Fibroblast of skin of scalp (primary cell): ENCODE measurements at places on chromosomes 5 and 9.
A peak's percentile ranks its signal among the peaks of the same experiment; 100 is the strongest.

GRCh38 chr9:83385317-83385716 lies 152.9 kb downstream of the FRMD3 start:
- peak; percentile 54 for DNase-seq

DNA sequence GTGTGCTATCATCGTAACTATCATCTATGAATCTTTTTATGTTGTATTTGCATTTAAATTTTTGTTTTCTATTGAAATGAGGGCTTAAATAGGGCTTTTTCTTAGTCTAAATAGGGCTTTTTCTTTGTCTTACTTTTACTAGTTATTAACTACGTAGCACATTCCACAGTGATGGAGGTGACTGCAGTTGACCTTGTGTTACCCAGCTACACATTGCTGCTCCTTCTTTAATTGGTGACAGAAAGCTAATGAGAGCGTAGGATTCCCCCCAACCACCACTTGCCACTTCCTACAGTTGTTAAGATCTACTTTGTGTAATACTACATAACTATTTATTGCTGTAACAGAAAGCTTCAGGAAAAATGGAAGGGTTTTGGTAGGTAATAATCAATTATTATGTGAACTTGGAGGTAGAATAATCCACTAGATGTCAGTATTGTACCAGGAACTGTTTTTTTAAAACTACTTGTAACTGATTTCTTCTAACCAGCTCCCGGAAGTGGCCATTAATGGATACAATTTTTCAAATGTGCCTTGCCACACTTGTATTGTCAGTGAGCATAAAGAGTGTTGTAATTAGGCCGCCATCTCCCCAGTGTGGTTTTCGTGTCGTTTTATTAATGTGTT lies 18.0 kb downstream of the MTRR start:
- peak; percentile 72 for DNase-seq

- DNase-seq, result peak; percentile 75
These were observed 68.9 kb upstream of the EQTN start for GRCh38 chr9:27365707-27366376.

DNA sequence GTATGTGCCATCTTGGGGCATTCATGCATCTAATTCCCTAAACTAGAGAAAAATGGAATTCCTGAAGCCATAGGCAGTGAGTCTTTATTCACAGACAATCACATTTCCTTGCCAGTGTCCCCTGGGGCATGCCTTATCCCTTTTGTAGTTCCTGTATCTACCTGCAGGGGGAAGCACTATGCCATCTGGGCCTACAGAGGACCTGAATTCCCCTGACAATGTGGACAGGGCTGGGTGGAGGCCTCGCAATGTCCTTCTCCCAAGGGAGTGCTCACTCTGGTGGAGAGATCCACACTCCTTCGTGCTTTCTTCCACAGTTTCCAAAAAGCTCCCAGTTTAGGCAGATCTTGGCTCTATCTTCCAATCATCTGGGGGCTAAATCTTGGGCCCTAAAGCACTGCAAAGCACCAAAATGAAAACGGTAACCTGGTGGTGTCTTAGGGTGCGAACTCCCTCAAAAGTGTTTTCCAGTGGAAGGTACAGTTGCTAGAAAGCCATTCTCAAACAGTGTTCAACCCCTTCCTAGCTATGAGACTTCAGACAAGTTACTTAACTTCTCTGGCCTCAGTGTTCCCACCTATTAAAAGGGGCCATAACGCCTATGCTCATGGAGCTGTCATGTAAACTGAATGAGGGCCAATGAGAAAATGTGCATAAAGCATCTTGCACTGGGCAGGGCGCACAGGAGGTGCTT lies 17.5 kb downstream of the WHRN start:
- DNase-seq, result peak; percentile 75

DNA sequence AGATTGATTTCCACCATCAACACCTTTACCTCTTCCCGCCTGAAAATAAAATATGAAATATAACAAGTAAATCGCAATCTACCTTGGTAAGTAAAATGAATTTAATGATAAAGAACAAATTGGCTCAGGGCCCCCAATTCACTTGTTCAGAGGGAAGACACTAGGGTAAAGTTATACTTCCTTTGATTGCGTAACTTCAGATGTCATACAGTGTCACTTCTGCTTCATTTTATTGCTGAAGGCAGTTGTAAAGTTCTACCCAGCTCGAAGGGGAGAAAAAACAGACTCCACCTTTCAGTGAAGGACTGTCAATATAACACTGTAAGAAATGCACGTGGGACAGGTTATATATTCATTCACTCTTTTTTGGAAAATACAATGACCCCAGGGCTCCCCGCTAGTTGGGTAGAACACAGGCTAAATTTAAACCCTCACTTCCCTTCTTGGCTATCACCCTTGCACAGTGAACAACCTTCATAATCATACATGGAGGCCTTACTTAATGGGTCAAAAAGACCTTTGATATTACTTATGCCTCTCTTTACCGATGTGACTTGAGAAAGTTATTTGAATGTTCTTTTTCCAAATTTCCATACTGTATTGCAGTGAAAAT lies 848.8 kb downstream of the MAT2B start:
- DNase-seq, result no peak

GRCh38 chr5:39631958-39632357 lies 207.2 kb upstream of the DAB2 start:
- peak; percentile 82 for DNase-seq

DNA sequence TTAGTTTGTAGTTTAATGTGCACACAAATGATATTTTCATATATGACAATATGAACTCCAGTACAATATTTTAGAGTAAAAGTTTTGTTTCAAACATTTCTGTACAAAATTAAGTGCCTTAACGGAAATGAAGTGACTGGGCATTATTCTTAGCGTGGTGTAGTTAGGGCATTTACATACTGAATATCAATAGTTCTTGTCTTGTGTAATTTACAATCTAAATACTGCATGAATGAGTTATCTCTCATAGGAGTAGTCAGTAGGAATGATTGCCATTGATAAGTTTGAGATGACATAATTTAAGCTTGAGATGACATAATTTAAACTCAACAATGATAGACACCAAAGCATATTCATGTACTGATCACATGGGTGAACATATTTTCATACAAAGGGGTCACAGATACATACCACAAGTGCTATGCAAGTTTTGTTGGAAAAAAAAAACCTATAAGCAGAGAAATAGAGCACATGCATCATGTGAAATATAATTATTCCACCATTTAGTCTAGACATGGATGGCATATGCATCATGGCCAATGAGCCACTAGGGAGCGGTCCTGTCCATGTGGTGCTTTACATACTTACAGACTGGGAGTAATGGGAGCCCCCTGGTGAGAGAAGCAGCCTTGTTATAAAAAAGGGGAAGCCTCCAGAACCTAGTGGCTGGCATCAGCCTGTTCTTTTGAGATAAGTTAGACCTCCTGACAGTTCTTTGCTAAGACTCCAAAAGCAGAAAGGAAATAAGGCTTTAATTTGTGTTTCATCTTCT lies 1523.9 kb downstream of the MAT2B start:
- peak; percentile 18 for DNase-seq

DNA sequence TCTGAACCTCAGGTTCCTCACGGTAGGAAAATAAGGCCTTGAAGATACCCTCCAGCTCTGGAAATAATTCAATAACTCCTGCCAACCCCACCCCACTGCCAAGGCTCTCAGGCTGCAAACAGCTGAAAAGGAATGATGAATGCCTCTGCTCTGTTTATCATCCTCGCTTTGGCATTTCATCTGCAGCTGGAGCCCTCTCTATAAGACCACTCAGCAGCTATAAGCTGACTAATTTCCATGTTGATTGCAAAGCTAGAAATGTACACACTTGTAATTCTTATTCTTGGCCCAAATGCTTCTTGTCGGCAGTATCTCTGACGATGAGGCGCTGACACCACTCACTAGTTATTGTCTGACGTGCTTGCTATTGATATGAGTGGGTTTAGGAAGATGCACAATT lies 408.4 kb upstream of the NMUR2 start:
- no peak for DNase-seq

DNA sequence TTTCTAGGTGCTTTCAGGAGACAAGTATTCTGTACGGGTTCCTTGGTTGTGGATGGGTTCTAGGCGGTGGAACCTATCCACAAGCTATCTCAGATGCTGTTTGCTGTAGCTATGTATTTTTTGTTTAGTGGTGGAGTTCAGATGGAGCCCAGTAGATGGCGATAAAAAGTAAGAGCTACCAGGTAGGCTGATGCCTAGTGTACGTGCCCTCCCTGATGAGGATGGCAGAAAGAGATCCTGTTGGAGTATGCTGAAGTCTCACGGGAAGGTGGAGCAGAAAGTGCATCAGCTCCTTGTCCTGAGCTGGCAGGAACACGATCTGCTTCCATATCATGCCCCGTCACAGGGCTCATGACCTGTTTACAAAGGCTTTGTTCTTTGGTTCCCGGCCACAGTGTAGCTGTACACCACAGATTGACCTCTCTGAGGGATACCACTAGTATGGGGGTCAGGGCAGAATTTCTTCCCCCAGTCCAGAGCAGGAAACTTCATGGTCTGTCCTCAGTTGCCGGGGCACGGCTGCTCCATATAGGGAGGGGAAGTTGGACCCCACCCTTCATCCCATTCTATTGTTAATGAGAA lies 12.6 kb upstream of the UGT3A2 start:
- DNase-seq, result peak; percentile 58

GRCh38 chr5:148807851-148808250 lies 18.6 kb upstream of the ADRB2 start:
- no peak for DNase-seq

GRCh38 chr9:97860451-97861147 lies 7.6 kb downstream of the FOXE1 start:
- no peak for DNase-seq

DNA sequence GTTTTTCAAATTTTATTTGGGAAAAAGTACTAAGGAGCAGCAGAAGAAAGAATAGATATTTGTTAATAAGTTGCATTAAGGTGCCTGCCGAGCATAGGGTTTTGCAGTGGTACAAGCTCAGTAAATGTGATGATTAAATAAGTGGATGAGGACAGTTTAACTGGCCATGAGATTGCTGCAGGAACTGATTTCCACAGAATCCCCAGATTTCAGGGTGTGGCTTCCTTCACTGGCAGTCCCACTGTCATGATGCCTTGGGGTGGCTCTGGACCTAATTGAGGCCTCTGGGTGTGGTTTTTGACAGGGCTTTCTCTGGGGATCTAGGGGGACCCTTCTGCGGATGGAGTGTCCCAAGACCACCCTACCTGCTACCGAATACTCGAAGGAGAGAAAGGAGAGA lies 1.4 kb downstream of the PHF24 start:
- no peak for DNase-seq

DNA sequence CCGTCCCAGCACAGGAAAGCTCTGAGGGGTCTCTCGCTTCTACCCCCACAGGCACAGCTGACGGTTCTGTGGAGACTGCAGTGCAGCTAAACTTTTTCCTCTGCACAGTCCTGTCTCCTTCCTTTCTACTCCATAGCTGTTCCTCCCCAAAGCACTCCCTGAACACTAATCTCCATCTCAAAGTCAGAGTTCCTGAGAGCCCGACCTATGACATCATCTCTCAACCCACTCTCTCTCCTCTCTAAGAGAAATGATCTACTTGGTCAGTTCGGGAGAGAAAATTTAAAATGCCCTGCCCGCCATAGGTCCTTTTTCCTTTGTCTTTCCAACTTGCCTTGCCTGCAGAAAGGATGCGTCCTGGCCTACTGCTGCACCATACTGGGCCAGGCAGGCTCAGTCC lies 90.6 kb downstream of the FANCC start:
- DNase-seq, result no peak
